ENCODE measurements at places on chromosomes 4 and X.
A peak's percentile ranks its signal among the peaks of the same experiment; 100 is the strongest.

DNA sequence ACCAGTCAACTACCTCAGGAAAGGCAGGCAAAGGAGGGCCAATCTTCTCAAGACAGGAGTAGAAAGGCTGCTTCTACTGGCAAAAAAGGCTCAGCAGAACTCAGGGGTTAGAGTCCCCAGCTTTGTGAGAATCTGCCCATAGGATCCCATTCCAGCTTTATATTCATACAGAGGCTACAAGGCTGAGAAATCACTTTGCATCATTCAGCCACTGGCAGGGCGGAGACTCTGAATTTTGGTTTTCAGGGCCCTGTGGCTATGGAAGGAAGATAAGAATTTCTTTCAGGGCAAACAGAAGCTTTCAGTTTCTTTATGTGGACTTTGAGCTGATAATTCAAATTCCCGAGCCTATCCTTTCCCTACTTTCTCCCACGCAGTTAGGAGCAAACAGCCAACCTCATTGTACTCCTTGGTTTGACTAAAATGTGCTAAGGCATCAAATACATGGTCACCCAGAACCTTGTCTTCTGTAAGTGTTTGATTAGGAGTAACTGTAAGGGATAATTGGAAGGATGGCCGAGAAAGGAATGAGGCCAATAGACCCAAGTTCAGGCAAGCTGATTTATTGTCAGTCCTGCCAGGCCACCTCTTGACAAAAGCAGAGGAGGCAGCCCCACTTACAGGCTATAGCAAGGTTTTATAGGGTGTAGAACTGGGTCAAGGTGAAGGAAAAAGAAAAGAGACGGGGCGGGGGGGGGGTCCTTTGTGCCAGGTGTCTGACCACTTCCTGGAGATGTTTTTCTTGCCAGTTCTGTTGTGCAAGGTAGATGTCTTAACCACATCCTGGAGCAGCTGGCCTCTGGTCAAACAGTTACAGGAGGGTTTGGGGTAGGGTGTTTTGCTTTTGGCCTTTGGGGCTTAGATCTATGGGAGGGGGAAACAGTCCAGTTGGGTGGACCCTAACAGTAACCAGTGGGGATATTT is 165.3 kb upstream of the PPP1R2C start:
- peak; percentile 11 for DNase-seq

GRCh38 chr4:38993683-38994082 is 38.5 kb downstream of the TMEM156 start:
- DNase-seq = no peak

- DNase-seq = no peak
Measured at GRCh38 chr4:12144051-12144450, 715.4 kb upstream of the HS3ST1 start.

GRCh38 chr4:84583876-84584380 is 1.0 kb downstream of the CDS1 start:
- DNase-seq = no peak

DNA sequence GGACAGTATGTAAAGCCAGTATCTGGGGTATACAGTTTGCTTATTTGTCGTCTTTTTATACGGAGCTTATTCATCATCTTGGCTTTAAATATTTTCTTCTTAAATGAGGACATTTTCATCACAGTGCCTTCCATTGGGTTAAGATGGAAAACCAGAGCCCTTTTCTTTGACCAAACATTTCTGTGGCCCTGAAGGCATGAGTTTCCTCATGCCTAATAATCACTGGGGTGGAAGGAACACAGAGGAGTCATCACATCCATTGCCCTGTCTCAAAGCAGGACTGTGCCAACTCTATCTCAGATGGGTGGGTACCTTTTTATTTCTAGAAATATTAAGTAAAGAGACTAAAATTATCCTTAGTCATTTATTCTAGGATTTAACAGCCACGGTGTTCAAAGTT is 40.0 kb downstream of the CHRDL1 start:
- DNase-seq = no peak

DNA sequence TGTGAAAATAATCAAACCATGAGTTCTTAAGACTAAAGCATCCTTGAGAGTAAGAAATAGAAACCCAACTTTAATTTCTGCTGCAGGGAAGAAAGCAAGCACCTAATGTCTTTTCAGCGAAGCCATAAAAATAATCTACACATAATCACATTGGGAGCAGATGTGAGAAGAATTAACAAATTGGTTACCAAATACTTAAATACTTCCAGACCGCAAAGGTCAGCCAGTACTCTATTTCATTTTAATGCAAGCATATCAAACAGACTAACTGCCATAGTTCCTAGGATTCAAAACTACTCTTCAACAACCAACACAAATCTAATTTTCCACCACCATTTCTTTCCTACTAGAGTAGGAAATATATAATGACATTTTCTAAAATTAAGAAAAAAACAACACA is 144.8 kb upstream of the SLIT2 start:
- DNase-seq = no peak

DNA sequence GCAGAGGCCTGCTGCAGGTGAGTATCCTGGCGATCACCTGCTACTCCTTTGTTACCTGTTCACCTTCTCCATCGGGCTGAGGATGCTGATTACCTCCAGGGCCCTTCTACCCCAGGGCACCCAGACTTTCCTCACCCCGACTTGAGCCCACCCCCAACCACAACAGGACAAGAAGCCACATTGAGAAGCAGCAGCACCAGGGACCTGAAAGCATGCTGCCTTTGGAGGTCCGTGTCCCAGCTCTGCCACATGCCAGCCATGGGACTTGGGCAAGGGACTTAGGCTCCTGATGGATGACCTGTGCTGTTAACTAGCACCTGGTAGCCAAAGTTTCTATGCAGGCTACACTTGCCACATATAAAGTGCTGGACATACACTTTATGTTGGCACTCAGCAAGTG is 89.7 kb downstream of the CPZ start:
- no peak for DNase-seq

DNA sequence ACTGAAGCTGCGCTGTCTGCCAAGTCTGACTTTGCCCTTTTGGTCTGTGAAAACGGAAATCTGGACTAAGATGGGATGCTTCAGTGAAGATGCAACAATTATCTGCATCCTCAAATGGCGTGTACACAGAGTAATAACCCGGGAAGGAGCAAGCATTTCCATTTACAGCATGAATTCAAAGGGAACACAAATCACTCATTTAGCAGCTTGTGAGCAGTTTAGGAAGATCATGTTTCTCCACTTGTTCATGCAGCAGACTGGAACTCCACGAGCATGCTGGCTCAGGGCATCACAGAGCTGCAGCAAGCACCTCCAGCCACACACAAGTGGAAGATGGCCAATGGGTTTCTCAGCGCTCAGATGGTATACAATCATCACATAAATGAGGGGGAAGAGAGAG is 175.5 kb downstream of the NLGN4X start:
- DNase-seq = no peak

DNA sequence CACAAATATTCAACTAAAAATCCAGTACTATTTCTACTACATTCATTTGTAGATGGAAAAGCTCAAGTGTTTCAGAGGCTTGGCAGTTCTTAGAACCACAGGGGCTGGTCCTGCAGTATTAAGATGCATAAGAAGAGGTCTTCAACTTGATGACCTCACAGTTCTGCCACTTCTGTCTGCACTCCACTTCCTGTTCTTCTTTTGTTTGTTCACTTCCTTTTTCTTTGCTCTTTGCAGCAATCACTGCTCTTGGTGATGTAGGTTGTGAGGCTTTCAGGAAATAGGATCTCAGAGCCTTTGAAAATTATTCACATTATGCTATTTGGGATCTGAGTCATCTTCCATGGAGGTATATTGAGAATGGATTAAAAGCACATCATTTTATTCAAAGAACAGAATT is 602.0 kb upstream of the CPEB2 start:
- DNase-seq = no peak

All from urothelium cell line (cell line).